ENCODE measurements at places on chromosomes 7 and 10. TPM values are rescaled to one million over a fixed set of nuclear protein-coding genes. Genes with fewer than 3 reads are reported as not detected.

Gene CHRM2
- total RNA-seq = 0.84 TPM

Gene WASL
- 25.8 TPM for total RNA-seq

Gene PKD2L1
- total RNA-seq = not detected

Gene HKDC1
- 3.9 TPM for total RNA-seq

Gene PAPOLB
- not detected for total RNA-seq

Gene NANOS1
- total RNA-seq = 1.6 TPM

Gene SUMF2
- 107 TPM for total RNA-seq

Gene SEC31B
- total RNA-seq = 0.10 TPM

Gene PTPRN2
- 9.0 TPM for total RNA-seq

Gene ACBD5
- total RNA-seq = 29.1 TPM

Gene DKK1
- total RNA-seq = 7.3 TPM

Gene GSDME
- total RNA-seq = 20.2 TPM

Gene ITIH2
- not detected for total RNA-seq

Gene GNAI1
- total RNA-seq = 2.8 TPM

Measured in RPMI7951 (cell line).